ENCODE measurements at places on chromosomes 2 and 18.

- DNase-seq, result no peak
Observed at GRCh38 chr18:44733069-44733753, 52.5 kb downstream of the SETBP1 start.

DNA sequence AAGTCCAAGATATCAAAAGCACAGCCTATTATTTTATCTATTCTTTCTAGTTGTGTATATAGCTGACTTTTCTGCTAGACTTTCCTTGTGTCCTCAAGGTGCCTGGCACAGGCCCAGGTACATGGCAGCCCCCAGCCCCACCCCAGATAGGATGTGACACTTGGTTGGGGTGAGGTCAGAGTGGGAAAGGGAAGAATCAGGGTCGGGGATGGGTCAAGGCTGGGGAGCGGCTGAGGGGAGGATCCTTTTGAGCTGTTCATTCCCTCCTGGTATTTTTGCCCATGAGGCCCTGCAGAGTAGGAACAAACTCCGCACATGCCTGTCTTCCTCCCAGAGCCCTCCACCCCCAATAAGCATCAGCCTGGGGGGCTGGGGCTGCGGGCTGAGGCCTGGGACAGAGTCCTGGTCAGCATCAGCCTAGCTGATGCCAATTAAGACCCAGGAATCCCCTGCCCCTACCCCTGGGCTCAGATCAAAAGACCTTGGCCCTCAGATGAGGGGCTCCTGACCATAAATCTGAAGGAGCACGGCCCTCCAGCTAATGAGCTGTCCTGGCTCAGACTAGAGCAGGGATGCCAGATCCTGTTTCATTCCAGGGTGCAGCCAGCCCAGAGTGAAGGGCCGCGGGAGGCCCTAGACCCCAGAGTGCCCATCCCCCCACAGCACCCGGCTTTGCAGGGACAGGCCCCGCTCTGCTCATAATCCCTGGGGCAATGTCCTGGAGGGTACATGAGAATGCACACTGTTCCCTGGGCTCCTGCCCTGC lies 85.3 kb downstream of the SDC1 start:
- DNase-seq, result no peak

DNA sequence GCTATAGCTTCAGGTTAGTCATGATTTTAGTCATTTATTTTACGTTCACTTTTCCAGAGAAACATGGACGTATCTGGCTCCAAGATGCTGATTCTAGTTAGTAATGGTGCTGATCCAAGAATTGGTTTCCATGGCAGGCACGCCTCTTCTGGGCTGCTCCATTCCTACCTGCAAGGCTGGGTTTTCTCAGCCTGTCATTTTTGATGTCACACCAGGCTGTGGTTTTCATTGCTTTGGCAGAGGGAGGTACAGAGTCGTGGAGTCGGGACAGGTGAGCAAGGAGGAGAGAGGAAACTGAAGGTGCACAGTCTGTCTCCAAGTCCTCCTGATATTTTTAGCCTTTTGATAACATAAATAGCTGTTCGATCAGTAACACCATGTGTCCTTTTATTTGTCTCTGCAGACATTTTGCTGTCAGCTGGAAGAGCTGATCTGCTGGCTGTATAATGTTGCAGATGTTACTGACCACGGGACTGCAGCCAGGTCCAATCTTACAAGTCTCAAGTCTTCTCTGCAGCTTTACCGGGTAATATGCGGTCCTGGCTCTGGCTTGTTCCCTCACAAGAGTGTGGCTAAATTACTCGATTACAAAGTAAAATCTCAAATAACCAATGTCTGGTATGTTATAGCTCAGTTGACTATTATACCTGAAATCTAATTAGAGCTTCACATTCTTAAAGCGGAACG lies 17.8 kb downstream of the CEP68 start:
- DNase-seq, result no peak

GRCh38 chr2:43047187-43047780 lies 179.1 kb downstream of the ZFP36L2 start:
- no peak for DNase-seq

DNA sequence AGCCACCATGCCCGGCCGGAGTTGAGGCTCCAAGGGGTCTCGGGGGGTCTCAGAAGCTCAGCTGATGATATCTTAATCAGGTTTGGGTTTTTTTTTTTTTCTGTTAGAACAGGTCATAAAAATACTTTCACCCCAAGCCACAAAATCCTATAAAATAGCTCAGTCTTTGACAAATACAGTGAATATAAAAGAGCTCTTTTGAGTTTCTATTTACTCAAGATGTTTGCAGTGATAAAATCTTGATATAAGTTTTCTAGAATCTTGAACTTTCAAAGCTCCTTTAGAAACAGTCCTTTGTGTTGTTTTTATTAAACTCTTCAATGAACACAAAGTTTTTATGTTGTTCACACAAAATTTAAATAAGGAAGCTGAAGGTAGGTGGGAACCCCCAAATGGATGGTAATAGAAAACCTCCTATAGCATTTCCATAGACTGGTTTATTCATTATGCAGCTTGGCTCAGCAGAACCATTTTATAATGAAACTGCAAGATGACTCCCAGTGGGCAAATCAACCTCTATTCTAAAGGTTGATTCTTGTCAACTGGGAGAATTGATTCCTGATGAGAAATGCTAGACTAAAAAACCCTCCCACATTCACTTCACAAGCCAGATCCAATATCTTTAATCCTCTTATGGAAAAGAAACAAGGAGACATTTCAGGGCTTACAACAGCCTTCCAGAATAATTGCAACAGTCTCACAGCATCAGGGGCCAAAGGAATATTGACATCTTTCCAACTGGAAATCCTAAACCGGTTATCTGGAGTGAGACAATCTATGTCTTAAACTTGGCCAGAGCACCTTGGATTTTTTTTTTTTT lies 13.6 kb upstream of the NARS1 start:
- DNase-seq, result no peak

All from SW 1271 (cell line).